ENCODE measurements at places on chromosomes 1 and 21. TPM values are rescaled to one million over a fixed set of nuclear protein-coding genes. Genes with fewer than 3 reads are reported as not detected.

GRCh38 chr1:240672132-240672811, 60.3 kb upstream of the GREM2 start:
- no peak overlapping the region for H3K27ac ChIP-seq
- H3K4me3 ChIP-seq: no peak overlapping the region
- H3K36me3 ChIP-seq: no peaks in the 10 kb centered on the region
- H3K4me1 ChIP-seq: no peaks in the 10 kb centered on the region

GRCh38 chr1:28273216-28273860, 14.0 kb downstream of the SESN2 start:
- no peaks in the 10 kb centered on the region for H3K27me3 ChIP-seq
- no peak overlapping the region for H3K4me3 ChIP-seq
- H3K27ac ChIP-seq: no peak overlapping the region

GRCh38 chr1:153652805-153653500, 5.5 kb upstream of the SNAPIN start:
- no peaks in the 10 kb centered on the region for H3K36me3 ChIP-seq
- no peak overlapping the region for H3K4me3 ChIP-seq
- no peak for DNase-seq
- H3K27me3 ChIP-seq: no peaks in the 10 kb centered on the region
- no peaks in the 10 kb centered on the region for H3K4me1 ChIP-seq

GRCh38 chr1:156618853-156619581, at the start of gene HAPLN2:
HAPLN2 (plus strand) TSS chr1:156619415; CDS start chr1:156623491, 4,076 bp downstream.
- peaks cover 8% of the 10 kb centered on the region for H3K4me1 ChIP-seq
- H3K36me3 ChIP-seq: no peaks in the 10 kb centered on the region
- no peak within 1 kb of the TSS for H3K4me3 ChIP-seq
- no peak within 1 kb of the TSS for H3K27ac ChIP-seq
- no peak for DNase-seq

Gene ADAMTSL4
- total RNA-seq: 23.2 TPM

Gene RHBDL2
- 0.97 TPM for total RNA-seq
